Large intestine (tissue), 12 donors: ENCODE measurements at places on chromosomes 2 and 18. TPM values are rescaled to one million over a fixed set of nuclear protein-coding genes. Genes with fewer than 3 reads are reported as not detected.

The MSH6 gene
- polyA plus RNA-seq, result 46.7 TPM

The AKAIN1 gene
- polyA plus RNA-seq, result 0.12 TPM

The HOXD12 gene
- not detected for polyA plus RNA-seq

The ANO7 gene
- 31.7 TPM for polyA plus RNA-seq

The CFAP210 gene
- 0.13 TPM for polyA plus RNA-seq

GRCh38 chr2:189142893-189143759 is 36.4 kb downstream of the COL5A2 start:
- H3K4me3 ChIP-seq, result no peak overlapping the region
- H3K27ac ChIP-seq, result no peak overlapping the region
- no peaks in the 10 kb centered on the region for H3K4me1 ChIP-seq
- H3K36me3 ChIP-seq, result no peaks in the 10 kb centered on the region

DNA sequence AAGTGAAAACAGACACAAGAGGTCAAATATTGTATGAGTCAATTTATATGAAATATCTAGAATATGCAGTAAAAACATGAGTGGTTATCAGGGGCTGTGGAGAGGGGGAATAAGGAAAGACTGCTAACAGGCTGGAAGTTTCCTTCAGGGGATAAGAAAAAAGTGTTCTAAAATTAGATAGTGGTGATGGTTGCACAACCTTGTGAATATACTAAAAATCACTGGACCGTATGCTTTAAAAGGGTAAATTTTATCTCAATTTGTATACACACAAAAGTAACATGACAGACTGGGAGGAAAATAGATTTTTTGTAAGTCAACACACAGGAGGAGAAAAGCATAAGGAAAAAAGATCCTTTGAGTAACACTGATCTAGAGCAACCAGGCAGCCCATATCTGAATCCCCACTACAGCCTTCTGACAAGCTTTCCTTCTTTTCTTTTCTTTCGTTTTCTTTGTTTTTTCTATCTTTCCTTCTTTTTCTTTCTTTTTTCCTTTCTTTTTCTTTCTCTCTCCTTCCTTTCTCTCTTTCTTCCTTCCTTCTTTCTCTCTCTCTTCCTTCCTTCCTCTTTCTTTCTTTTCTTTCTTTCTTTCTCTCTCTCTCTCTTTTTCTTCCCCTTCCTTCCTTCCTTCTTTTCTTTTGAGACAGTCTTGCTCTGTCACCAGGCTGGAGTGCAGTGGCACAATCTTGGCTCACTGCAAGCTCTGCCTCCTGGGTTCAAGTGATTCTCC is 95.4 kb downstream of the AAK1 start:
- H3K27ac ChIP-seq, result no peak overlapping the region
- H3K4me1 ChIP-seq, result peaks cover 5% of the 10 kb centered on the region
- H3K36me3 ChIP-seq, result no peaks in the 10 kb centered on the region
- DNase-seq, result no peak

GRCh38 chr2:154974041-154974440 is 275.5 kb downstream of the KCNJ3 start:
- no peak overlapping the region for H3K4me3 ChIP-seq
- H3K36me3 ChIP-seq, result no peaks in the 10 kb centered on the region
- DNase-seq, result no peak
- no peak overlapping the region for H3K27ac ChIP-seq

DNA sequence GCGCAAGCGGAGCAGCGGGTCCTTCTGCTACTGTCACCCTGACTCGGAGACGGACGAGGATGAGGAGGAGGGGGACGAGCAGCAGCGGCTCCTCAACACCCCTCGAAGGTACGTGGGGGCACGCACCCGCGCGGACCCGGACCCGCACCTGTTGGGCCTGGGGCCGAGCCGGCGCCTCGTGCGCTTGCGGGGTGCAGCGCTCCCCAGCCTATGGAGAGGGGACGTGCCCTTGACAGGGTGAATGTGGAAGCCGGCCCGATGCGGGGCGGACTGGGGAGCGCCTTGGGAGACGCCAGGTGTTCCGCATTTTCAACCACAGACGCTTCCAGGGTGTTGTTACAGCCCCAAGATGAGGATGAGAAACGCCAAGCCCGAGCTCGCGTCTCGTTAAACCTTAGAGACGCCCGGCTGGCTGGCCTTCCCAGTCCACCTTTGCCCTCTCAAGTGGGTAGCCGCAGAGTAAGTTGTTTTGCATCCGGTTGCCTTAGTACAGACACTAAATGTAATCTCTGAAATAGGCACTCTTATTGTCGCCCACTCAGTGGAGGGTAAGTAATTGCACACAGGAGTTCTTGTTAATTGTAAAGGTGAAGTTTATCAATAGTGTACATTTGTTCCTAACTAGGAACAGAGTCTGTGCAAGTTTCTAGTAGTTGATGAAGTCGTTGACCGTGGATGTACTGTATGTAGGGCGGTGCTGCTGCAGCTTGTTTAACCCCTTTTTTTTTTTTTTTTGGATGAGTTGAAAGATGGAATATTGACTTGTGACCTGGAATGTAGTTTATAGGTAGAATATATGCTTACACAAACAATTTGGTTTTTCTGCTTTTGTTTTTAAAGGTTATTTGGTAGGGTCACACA is 815 bp downstream of the GMCL1 start:
- peaks cover 13% of the 10 kb centered on the region for H3K4me1 ChIP-seq
- peak overlapping the region; percentile 90 for H3K4me3 ChIP-seq
- no peaks in the 10 kb centered on the region for H3K36me3 ChIP-seq
- no peaks in the 10 kb centered on the region for H3K27me3 ChIP-seq
- H3K27ac ChIP-seq, result peak overlapping the region; percentile 84

DNA sequence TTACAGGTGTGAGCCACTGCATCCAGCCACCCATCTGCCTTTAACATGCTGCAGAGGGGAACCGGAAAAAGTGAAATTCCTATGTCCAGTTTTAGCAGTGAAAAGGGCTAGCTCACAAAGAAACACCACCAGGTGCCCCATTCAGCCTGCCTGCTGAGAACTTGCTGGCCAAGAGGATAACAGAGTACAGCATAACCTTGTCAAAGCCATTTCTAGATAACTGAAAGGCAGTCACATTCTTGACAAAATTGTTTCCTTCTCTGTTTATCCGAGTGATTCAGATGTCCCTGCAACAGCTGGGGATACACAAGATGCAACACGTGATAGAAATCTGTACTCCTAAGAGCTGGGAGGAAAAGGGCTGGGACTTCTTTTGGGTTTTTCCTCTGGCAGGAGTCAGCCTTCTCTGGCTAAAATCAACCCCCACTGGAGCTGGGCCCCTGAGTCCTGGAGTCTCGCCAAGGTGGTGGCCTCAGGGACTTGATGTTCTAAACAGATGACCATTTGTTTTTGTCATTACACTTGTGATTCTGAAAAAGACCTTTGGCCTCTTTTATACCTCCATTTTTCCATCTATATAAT is 505.4 kb downstream of the BCL11A start:
- H3K36me3 ChIP-seq, result no peaks in the 10 kb centered on the region
- peaks cover 17% of the 10 kb centered on the region for H3K4me1 ChIP-seq
- no peak overlapping the region for H3K27ac ChIP-seq
- no peak overlapping the region for H3K4me3 ChIP-seq
- DNase-seq, result peak; percentile 41
- no peaks in the 10 kb centered on the region for H3K27me3 ChIP-seq

- no peak overlapping the region for H3K27ac ChIP-seq
- DNase-seq, result peak; percentile 43
- H3K36me3 ChIP-seq, result no peaks in the 10 kb centered on the region
- H3K4me3 ChIP-seq, result no peak overlapping the region
Measured at GRCh38 chr18:54983041-54983686, 23.9 kb upstream of the CCDC68 start.

GRCh38 chr2:134630504-134631159 is 88.2 kb downstream of the TMEM163 start:
- H3K27me3 ChIP-seq, result peaks cover 1% of the 10 kb centered on the region
- no peak overlapping the region for H3K27ac ChIP-seq
- no peak for DNase-seq
- no peaks in the 10 kb centered on the region for H3K36me3 ChIP-seq
- no peaks in the 10 kb centered on the region for H3K4me1 ChIP-seq
- H3K4me3 ChIP-seq, result no peak overlapping the region

DNA sequence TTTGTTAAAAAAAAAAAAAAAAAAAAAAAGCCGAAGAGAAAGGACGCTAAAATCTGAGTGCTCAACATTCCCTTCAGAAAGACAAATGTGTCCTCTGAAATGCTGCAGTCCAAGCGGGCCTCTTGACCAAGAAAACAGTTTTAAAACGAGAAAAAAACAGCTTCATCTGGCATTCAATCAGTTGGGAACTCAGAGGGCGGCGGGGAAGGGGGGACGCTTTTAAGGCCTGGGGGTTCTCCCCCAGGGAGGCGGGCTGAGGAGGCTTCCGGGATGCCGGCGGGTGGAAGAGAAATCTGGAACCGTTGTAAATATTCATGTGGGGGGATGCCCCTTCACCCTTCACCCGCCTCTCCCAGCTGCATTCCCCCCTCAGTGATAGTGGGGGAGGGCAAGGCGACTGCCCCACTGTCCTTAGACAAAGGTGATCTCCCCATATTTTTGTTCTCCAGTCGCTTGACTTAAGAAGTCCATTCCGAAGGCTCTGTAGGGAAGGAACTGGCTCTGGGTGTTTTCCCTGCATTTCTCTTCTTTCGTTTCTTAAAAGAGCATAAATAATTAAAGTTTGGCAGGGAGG is 3.3 kb upstream of the HOXD11 start:
- H3K27me3 ChIP-seq, result peaks cover 96% of the 10 kb centered on the region
- DNase-seq, result no peak
- H3K27ac ChIP-seq, result no peak overlapping the region
- no peaks in the 10 kb centered on the region for H3K36me3 ChIP-seq
- no peaks in the 10 kb centered on the region for H3K4me1 ChIP-seq

GRCh38 chr2:46926863-46927262 is 11.3 kb upstream of the MCFD2 start:
- DNase-seq, result no peak
- H3K27me3 ChIP-seq, result no peaks in the 10 kb centered on the region
- peaks cover 12% of the 10 kb centered on the region for H3K4me1 ChIP-seq
- no peak overlapping the region for H3K27ac ChIP-seq
- H3K4me3 ChIP-seq, result no peak overlapping the region
- no peaks in the 10 kb centered on the region for H3K36me3 ChIP-seq

- no peaks in the 10 kb centered on the region for H3K27me3 ChIP-seq
- no peaks in the 10 kb centered on the region for H3K36me3 ChIP-seq
- no peak overlapping the region for H3K4me3 ChIP-seq
- DNase-seq, result no peak
- no peak overlapping the region for H3K27ac ChIP-seq
Measured at GRCh38 chr2:196489371-196489770, 150.1 kb upstream of the CCDC150 start.

DNA sequence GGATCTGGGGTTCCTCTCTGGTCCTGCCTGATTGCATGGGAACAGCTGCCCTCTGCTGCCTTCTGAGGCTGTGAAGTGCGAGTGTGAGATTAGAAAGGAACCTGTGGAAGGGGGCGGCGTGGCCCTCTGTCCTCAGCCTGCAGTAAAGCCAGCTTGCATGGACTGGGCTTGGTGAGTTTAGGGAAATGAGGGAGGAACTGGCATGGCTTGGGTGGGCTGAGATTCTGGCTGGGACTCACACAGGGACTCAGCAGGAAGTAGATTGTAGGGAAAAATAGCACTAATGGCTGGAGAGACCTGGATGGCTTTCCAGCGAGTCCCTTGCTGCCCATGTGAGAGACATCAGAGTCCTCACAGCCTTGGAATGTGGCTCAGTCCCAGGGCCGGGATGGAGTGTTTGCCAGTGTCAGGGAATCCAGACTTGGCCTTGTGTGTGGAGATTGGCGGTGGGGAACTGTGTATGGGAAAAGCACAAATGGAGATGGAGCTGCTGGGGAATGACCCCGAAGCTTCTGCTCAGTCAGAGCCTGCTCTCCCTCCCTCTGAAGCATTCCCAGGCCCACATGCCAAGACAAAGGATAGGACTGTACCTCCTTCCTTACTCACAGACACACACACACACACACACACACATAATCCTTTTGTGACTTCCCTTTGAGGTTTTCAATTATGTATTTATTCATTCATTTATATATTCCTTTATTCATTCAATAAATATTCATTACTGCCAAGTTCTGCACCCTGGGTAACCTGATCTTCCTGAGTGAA is 115.4 kb downstream of the ACAA2 start:
- peaks cover 5% of the 10 kb centered on the region for H3K4me1 ChIP-seq
- no peaks in the 10 kb centered on the region for H3K36me3 ChIP-seq
- no peak overlapping the region for H3K4me3 ChIP-seq
- H3K27me3 ChIP-seq, result no peaks in the 10 kb centered on the region
- DNase-seq, result peak; percentile 60

- no peaks in the 10 kb centered on the region for H3K4me1 ChIP-seq
- no peak for DNase-seq
- H3K27ac ChIP-seq, result no peak overlapping the region
- H3K4me3 ChIP-seq, result no peak overlapping the region
- H3K36me3 ChIP-seq, result peaks cover 13% of the 10 kb centered on the region
Measured at GRCh38 chr2:53751728-53752127, 15.9 kb upstream of the CHAC2 start.

DNA sequence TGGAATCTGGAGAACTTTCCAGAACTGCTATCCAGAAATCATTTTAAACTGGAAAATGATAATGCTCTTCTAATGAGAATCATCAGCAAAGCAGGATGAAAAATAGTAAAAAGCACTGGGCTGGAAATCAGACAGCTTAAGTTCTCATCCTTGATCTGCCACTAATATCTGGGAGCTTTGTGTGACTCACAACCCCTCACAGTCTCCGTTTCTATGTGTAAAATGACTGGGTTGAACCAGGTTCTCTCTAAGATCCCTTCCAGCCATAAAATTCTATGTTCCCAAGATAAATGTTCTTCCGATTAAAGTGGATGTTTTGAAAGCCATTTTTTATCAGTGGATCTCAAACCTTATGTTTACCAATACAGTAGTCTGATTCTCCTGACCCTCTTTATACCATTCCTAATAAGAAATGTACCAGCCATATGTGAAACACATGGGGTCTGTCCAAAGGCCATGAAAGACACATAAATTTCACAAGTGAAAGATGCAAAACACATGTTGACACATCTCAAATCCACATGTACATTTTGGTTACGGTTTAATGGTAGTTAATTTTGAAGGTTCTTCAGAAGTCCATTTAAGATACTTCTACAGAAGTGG is 188.8 kb downstream of the EN1 start:
- no peak for DNase-seq
- H3K4me1 ChIP-seq, result no peaks in the 10 kb centered on the region
- no peaks in the 10 kb centered on the region for H3K36me3 ChIP-seq

GRCh38 chr2:75627902-75628504 is 18.6 kb upstream of the MRPL19 start:
- peaks cover 4% of the 10 kb centered on the region for H3K27me3 ChIP-seq
- H3K36me3 ChIP-seq, result no peaks in the 10 kb centered on the region
- peak; percentile 69 for DNase-seq
- no peak overlapping the region for H3K27ac ChIP-seq
- no peaks in the 10 kb centered on the region for H3K4me1 ChIP-seq

DNA sequence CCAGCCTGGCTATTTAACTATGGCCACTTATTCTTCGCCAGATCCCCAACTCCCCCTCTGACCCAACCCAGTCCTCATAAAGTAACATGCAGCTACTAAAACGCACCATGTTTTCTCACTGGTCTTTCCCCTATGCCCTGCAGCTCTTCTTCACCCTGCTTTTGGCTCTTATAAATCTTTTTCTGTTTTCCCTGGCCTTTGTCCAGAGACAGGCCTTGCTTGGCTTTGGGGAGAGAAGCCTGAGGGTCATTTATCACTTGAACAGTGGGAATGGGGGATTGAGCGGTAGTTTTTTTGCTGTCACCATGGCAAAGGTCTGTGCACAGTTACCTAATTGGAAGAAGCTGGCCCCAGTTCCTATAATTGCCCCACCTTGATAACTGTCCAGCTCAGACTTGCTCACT is 202.9 kb upstream of the NT5C1B start:
- H3K36me3 ChIP-seq, result no peaks in the 10 kb centered on the region
- H3K27ac ChIP-seq, result no peak overlapping the region
- H3K27me3 ChIP-seq, result no peaks in the 10 kb centered on the region
- no peak overlapping the region for H3K4me3 ChIP-seq
